ENCODE measurements at places on chromosomes 6 and 20.

GRCh38 chr20:19832875-19833274, 74.8 kb downstream of the RIN2 start:
- DNase-seq: no peak

DNA sequence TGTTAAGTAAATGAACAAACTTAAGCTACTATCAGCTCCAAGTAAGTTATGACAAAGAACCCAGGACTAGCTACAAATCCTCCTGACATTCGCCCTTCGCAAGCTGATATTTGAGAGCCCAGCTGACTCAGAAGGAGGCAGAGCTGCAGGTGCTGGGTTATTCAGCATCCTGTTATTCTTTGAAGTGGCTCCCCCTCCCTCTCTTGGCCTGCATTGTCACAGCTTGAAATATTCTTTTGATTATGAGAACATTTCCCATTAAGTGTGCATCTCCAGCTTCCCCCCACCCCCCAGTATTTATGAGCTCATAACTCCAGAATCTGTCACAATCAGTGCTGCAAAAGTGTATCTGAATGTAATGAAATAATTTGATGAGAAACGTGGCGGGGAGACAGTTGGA, 78.8 kb upstream of the RALY start:
- DNase-seq: no peak

DNA sequence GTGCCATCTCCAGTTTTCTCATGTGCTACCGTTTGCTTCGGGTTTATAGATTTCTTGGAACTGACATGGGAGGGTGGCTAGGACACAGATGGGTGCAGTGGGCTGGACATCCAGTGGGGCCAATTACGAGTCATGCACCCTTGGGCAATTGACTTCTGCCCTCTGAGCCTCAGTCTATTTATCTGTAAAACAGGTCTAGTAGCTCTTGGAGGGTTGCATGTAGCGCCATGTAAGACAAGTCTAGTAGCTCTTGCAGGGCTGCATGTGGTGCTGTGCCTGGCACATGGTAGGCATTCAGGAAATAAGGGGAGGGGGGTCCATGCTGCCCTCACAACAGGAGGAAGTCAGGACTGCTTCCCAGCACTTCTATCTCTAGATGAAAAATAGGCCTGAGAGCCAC, 15.3 kb downstream of the PMEPA1 start:
- DNase-seq: no peak

- no peak for DNase-seq
Measured at GRCh38 chr6:41306187-41306854, 19.8 kb upstream of the TREM1 start.

GRCh38 chr6:167678102-167679101, 148.3 kb upstream of the AFDN start:
- DNase-seq: peak; percentile 70

DNA sequence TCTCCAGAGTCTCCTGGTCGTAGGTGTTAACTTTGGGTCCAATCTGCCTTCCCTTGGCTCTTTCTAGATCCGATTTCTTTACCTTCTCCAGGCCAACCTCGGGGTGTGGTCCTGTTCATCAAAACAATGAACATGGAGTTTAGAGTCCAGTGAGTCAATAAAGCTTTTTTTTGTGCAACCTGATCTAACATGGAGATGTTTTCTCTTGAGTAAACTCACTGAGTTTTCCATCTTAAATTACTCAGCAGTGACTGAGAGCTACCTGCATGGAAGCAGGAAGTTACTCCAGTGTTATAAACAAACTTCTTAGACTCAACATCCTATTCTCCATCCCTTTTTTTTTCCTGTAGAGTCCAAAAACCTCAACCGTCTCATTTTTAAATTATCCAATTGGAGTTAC, 14.9 kb upstream of the SLC22A1 start:
- DNase-seq: no peak

GRCh38 chr6:30826961-30827342, 57.4 kb upstream of the DDR1 start:
- DNase-seq: no peak

- no peak for DNase-seq
Measured at GRCh38 chr20:32535953-32536823, 48.9 kb downstream of the NOL4L start.

- no peak for DNase-seq
Measured at GRCh38 chr6:63353286-63353630, 33.5 kb upstream of the LGSN start.

- no peak for DNase-seq
Measured at GRCh38 chr20:52799130-52799529, 173.0 kb upstream of the TSHZ2 start.

All from hypothalamus (tissue), 51 donors.